ENCODE measurements at places on chromosomes 7 and 10.

DNA sequence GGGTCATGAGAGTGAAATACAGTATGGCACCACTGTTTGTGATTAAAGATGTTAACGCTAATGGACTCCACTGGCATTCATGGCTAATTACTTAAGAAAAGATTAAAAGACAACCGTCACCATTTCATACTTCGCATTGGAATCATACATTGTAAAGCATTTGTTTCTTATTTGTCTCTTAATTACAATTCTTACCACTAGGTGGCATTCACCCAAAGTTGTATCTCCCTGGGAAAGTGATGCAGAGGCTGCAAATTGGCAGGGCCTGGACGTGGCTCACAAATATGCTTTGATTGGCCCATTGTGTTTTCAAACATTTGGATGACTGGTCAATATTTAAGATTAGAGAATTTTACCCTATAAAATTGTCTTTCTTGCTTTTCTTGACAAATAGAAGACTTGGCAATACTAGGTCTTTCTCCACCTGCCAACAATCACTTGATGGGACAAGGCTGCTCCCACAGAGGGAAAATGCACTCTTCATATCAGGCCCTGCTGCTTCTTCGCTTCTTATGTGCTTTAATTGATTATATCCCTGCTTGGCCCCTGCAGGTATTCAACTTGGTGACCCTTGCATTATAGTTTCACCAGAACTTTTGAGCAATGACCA is 72.1 kb upstream of the STARD3NL start:
- no peak for DNase-seq

DNA sequence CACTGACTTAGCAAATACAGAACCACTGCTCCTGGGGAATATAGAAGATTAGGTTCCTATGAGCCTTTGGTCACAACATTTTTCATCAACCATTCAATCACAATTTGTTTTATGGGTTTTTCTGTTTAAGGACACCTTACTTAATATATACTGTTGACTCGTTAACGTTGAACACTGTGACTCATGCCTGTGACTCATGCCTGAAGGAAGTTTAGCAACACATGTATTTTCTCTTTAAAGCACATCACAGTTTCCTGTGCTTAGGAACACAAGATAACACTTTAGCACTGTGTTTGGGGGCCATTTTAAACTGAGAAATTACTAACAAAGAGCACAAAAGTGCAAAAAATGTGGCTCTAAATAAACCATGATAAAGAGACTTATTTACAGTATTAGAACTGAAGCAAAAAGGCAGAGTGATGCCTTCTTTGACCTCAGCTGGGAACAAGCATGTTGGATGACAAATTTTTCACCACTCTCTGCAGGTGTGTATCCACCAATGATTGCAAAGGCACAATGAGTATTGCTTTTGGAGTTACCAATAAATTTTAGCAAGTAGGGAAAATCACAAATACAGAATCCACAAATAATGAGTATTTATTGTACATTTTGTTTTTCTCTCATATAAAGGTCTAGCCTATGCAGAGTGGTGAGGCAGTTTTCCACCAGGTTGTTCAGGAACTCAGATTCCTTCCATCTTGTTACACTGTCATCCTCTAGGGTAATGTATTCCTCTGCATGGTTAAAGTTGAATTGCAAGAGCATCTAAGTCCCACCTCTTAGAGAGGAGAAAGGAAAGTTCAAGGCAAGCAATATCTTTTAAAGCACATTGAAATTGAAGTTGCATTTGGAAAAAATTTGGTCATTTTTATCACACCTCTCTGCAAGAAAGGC is 7.3 kb downstream of the FGFBP3 start:
- no peak for DNase-seq

DNA sequence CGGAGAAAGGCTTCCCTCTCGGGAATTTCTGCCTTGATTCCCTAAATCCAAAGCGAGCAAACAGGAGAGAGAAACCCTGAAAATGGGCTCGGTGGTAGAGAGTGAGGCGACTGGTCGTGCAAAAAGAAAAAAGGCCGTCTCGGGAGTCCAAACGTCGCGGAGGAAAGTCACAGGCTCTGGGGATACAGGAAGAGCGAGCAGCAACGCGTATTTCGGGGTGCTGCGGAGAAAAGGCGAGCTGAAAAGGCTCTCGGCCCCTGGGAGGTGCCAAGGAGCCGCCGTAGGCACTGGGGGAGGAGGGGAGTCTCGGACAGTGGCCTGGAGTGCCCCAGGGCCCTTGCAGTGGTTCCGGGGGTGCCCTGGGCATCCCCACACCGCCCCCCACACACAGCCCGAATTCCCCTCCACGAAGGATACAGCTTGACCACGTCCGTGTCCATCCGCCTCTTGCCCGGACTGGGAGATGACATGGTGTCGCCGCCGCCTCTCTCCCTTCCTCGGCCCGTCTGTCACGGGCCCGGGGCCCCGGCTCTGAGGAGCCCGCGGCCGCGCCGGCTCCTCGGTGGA is 591 bp downstream of the UBE2H start:
- peak; percentile 70 for DNase-seq

GRCh38 chr7:20475756-20476155 is 139.7 kb upstream of the ABCB5 start:
- no peak for DNase-seq

GRCh38 chr7:25371972-25372371 is 143.7 kb upstream of the NPVF start:
- no peak for DNase-seq

GRCh38 chr10:47190301-47190700 is 109.7 kb upstream of the GDF10 start:
- no peak for DNase-seq

All from right forelimb (tissue), 1 donor.